ENCODE measurements at places on chromosomes 3 and 15.

- no peak for DNase-seq
These were observed 58.1 kb downstream of the RSRC1 start for GRCh38 chr3:158167737-158168557.

- no peak for DNase-seq
These were observed 5.3 kb downstream of the BRPF1 start for GRCh38 chr3:9736831-9737230.

DNA sequence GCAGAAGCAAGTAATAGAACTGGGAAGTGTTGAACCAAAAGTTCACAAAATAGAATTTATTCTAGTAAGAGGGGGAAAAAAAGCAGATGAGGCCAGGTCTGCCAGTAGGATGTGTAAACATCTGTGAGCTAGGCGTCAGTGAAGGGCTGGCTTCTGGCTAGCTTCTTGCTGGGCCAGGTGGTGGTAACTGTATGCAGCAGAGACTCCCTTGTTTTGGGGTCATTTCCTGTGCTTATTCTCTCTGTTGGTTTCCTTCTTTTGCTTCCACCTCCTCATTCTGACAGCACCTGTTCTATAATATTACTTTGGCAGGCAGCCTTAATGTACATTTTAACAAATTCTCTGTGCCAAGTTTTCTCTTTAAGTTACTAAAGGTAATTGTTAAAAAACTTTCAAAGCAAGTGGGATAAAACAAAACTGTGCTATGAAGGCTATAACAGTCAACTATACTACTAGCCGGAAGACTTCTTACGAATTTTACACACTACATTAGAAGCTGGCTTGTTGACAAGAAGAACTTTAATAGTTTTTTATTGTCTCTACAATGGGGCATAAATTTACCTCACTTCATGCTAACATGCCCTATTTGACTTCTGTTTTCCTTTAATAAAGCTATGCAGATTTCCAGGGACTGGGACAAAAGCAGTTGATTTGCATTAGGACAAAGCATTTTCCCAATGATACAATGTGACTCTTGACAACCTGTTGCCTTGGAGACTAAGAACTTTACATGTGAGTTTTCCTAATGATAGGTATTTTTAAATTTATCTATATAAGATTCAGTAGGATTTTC is 318.8 kb upstream of the NAALADL2 start:
- no peak for DNase-seq

DNA sequence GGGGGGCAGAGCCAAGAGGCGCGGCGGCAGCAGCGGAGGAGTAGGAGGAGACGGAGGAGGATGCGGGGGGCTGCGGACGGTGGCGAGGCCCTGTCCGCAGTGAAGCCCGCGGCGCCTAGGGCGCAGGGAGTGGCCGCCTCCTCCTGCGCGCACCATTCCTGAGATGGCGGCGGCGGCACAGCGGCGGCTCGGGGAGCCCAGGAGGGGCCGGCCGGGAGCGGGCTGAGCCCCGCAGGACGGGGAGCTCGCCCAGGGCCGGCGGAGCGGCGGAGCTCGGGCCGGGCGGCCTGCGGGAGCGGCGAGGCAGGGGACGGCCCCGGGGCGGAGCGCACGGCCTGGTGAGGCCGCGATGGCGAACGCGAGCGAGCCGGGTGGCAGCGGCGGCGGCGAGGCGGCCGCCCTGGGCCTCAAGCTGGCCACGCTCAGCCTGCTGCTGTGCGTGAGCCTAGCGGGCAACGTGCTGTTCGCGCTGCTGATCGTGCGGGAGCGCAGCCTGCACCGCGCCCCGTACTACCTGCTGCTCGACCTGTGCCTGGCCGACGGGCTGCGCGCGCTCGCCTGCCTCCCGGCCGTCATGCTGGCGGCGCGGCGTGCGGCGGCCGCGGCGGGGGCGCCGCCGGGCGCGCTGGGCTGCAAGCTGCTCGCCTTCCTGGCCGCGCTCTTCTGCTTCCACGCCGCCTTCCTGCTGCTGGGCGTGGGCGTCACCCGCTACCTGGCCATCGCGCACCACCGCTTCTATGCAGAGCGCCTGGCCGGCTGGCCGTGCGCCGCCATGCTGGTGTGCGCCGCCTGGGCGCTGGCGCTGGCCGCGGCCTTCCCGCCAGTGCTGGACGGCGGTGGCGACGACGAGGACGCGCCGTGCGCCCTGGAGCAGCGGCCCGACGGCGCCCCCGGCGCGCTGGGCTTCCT is at the start of gene GPR27:
TSS of gene GPR27 (plus strand) at position 155 of the 909 bp plus-strand sequence. CDS start at position 350, 195 bp downstream.
- peak; percentile 62 for DNase-seq

- no peak for DNase-seq
These were observed 30.3 kb downstream of the IL12A start for GRCh38 chr3:160018959-160019358.

GRCh38 chr3:37707428-37708372 is 154.0 kb upstream of the CTDSPL start:
- DNase-seq = no peak

DNA sequence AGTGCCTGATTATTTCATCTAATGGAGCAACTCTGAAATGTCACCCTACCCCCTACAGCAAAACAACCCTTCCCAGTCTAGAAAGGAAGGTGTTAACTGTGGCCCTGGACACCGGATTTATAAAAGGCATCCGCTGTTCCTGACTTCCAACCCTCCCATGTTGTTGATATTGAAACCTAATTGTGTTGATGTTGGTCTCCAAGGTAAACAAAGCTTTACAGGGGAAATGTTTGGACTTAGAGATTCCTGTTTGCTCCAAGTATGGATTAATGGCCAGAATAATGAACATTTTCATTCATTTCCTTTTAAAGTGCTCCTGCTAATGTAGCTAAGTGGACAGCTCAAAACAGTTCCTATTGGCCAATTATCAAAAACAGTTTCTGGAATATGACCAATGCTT is 19.4 kb upstream of the LMCD1 start:
- no peak for DNase-seq

DNA sequence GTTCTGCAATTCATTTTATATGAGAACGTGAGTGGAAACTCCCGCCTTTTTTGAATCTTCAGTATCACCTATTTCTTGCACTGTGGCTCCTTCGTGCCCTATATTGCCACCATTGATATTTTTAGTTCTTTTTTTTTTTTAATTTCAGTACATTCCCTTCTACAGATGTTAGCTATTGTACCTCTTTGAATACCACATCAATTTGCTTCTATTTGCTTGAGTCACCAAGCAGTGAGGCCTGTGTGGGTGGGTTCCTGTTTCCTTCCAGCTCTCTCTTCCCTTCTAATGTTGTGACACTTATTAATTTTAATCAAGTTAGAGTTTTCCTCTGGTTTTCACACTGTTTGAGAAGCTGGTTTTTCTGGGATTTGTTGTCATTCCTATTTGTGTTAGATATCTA is 8.7 kb downstream of the HACD2 start:
- no peak for DNase-seq

DNA sequence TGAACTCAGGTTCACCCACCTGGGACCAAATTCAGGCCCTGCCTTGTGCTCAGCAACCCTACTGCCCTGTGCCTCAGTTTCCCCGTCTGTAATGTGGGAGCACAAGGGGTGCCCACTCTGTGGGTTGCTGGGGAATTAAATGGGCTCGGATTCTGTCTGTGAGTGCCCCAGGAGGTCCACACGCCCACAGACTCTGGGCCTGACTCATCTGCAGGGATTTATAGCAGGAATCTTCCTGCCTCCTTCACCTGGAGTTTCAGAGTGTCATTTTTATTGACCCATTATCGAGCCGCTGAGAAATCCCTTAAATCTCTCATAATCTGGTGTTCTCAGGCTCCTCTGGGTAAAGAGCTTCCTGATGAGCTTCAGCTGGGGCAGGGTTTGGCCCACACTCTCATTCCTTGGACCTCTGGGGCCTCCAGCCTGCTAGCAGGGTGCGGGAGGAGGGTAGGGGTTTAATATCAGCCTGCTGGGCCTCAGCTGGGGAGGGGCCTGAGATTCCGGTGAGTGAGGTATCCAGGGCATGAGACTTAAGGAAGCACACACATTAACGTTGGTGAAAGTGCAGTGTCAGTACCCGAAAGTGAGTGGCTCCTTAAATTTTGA is 16.4 kb downstream of the C3orf18 start:
- no peak for DNase-seq

- no peak for DNase-seq
These were observed 14.4 kb upstream of the C3orf80 start for GRCh38 chr3:160210799-160211221.

DNA sequence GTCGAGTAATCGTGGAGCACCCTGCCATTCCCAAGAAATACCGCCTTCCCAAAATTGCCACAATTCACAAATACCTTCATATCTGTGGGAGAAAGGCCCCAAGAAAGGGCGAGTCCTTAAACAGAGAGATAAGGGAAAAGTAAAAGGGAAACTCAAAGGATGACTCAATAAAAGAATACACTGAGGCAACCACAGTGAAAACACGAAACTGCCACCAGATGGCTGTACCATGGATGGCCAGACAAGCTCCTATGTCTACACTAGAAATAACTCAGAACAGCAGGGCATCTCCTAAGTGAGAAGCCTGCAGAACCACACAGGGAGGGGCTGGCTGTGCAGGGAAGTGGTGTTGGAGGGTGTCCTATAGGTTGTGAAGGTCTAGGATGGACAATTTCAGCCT is 25.0 kb downstream of the SRGAP3 start:
- DNase-seq = no peak

DNA sequence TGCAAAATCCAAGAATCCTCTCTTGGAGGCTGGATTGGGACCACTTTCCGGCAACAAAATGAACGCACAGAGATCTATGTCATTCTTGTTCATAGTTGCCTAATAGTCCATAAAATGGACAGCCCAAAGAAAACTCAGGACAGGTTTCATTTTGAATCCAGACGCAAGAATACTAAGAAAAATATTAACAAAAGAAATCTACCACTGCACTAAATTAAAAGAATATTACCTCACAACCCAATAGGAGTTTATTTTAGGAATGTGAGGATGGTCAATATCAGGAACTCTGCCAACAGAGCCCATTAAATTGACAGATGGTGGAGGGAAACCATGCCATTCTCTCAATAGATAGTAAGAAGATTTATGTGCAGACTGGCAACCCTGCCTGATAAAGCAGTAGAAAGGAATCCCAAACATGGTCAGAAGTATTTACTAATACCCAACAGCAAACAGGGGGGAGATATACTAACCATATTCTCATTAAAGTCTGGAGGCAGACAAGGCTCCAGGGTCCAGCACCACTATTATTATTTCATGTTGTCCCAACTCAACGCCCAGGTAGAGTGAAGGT is 127.6 kb downstream of the SMAD6 start:
- DNase-seq = no peak

DNA sequence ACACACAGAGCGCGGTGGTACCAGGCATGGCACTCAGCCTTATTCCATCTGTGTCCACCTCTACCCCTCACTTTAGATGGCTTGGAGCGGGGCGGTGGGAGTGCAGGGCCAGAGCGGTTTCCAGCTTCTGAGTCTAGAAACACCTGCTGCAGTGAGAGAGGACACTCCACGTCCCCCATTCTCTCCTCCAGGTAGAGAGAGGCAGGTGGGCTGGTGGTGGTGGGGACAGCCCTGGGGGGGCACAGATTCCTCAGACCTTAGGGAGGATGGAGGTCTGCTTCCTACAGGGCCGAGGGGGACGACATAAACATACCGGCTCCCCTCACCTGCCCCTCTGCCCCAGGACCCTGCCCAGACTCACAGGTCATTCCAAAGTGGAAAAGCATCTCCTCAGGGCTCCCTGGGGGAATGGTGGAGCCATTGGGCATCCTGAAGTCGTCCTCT is 40.4 kb downstream of the MUC20 start:
- no peak for DNase-seq

DNA sequence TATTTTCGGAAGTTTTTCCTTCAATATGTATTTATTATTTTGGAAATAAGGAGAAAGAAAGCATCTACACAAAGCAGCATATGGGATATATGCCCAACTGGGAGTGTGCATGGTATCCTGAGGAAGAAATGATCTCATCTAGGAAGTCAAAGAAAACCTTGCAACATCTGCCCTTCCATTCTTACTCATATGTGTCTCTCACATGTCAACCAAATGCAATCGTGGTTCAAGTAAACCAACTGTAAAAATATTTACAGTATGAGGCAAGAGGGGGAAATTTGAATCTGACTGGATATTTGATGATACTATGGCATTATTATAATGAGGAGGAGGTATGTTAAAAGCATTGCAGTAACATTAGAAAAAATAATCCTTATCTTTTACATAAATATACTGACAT is 3.2 kb upstream of the SCG3 start:
- no peak for DNase-seq

GRCh38 chr15:67444100-67444499 is 76.8 kb upstream of the C15orf61 start:
- DNase-seq = no peak

Data from activated CD8-positive, alpha-beta memory T cell treated with anti-CD3 and anti-CD28 coated beads, Interleukin-2, amount 50 U/mL, for 48 hours (primary cell).